ENCODE measurements at places on chromosomes 3 and 15.

GRCh38 chr3:26018889-26019288, 229.0 kb downstream of the OXSM start:
- DNase-seq, result no peak

DNA sequence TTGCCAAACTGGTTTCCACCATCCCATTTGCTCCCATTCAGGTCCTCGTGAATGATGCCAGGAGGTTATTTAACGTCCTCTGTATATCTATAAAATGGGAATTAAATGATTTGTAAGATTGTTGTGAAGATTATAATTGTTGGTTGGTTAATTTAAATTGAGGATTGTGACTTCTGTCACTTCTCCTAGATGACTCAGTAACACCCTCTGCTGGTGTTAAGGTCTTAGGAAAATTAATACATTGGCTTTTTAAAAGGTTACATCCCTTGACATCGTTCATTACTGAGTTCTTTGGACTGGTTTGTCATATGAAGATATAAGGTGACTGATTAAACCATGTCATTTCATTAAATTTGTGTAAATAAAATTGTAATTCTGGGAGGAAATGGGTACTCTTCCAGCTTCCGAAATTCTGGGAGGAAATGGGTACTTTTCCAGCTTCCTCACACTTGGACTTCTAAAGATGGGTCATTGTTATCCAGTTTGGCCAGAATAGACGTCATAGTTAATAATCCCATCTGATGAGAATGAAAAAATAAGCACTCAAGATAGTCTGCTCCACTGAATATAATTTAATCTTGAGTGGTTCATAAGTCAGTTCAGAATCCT, 33.3 kb upstream of the PAQR5 start:
- no peak for DNase-seq

- no peak for DNase-seq
These were observed 86.2 kb upstream of the PIAS1 start for GRCh38 chr15:67967871-67968431.

DNA sequence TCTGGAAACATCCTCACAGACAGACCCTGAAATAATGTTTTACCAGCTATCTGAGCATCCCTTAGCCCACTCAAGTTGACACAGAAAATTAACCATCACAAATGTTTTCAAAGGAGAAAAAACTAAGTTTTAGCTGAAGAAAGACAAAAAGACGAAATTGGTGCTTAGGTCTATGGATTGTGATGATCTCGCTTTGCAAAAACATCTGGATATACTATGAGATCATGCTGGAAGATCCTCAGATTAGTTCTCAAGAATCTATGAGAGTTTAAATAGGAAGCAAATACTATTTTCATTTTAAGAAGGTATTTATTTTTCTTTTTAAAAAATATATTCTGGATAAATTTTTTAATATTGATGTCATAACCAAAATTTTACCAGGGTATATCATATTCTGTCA, 42.6 kb upstream of the MBNL1 start:
- no peak for DNase-seq

GRCh38 chr15:27271258-27271657, 300.3 kb downstream of the GABRG3 start:
- no peak for DNase-seq

All from stimulated activated CD4-positive, alpha-beta T cell treated with anti-CD3 and anti-CD28 coated beads, Interleukin-12 subunit alpha, Interleukin-12 subunit beta, amount 100 ng/mL, for 48 hours (primary cell).